ENCODE measurements at places on chromosomes 5 and 9. TPM values are rescaled to one million over a fixed set of nuclear protein-coding genes. Genes with fewer than 3 reads are reported as not detected.

The DMRTA1 gene
- 0.73 TPM for total RNA-seq

The APBA1 gene
- total RNA-seq = 0.11 TPM

The PCDHGB6 gene
- 0.13 TPM for total RNA-seq

The RHOBTB3 gene
- 8.2 TPM for total RNA-seq

The CSF2 gene
- 1.7 TPM for total RNA-seq

The PTGES gene
- total RNA-seq = 139 TPM

The HRCT1 gene
- 0.38 TPM for total RNA-seq

The IFNE gene
- 1.6 TPM for total RNA-seq

The SLC34A1 gene
- total RNA-seq = not detected

The PCDHA8 gene
- total RNA-seq = 0.08 TPM

The TAF11L10 gene
- not detected for total RNA-seq

The MARVELD2 gene
- total RNA-seq = 2.0 TPM

The BNC2 gene
- 4.1 TPM for total RNA-seq

The ZNF618 gene
- 7.8 TPM for total RNA-seq

The TAF1L gene
- total RNA-seq = not detected

The DAPK1 gene
- total RNA-seq = 19.8 TPM

The TNFSF8 gene
- not detected for total RNA-seq

The HTR4 gene
- not detected for total RNA-seq

The PTGDS gene
- 0.59 TPM for total RNA-seq

The JADE2 gene
- total RNA-seq = 32.2 TPM

The FOXD4 gene
- total RNA-seq = 0.82 TPM

The LHX3 gene
- 0.09 TPM for total RNA-seq

The RALGDS gene
- 28.1 TPM for total RNA-seq

The CDKN2B gene
- not detected for total RNA-seq

The OR1J2 gene
- not detected for total RNA-seq

The IL9 gene
- total RNA-seq = not detected

The HMMR gene
- total RNA-seq = 28.2 TPM

The SOX30 gene
- total RNA-seq = not detected

The IL5 gene
- not detected for total RNA-seq

The CAMK2A gene
- 0.76 TPM for total RNA-seq

The GABRB2 gene
- not detected for total RNA-seq

The C5 gene
- 12.9 TPM for total RNA-seq

The HSD17B4 gene
- 54.9 TPM for total RNA-seq

The ANKRD34B gene
- 0.18 TPM for total RNA-seq

The TERT gene
- total RNA-seq = 2.1 TPM

The CLK4 gene
- total RNA-seq = 9.3 TPM

The SCGB3A1 gene
- total RNA-seq = not detected

The PCSK5 gene
- total RNA-seq = 0.96 TPM

The OTULINL gene
- total RNA-seq = 6.1 TPM

The RNF20 gene
- total RNA-seq = 22.7 TPM

The TMEM215 gene
- total RNA-seq = 0.02 TPM

The SQSTM1 gene
- 1,350 TPM for total RNA-seq
